ENCODE measurements at places on chromosomes 2 and 18. TPM values are rescaled to one million over a fixed set of nuclear protein-coding genes. Genes with fewer than 3 reads are reported as not detected.

The DPP4 gene
- 7.5 TPM for total RNA-seq

- DNase-seq: no peak
These were observed 16.8 kb upstream of the TMEM131 start for GRCh38 chr2:98012561-98012991.

GRCh38 chr2:74198023-74198460, 373 bp upstream of the MTHFD2 start:
- DNase-seq: no peak

The MC5R gene
- not detected for total RNA-seq

All from body of pancreas (tissue), 4 donors.